ENCODE measurements at places on chromosomes 11 and 22.

GRCh38 chr22:42773167-42773566, 52.5 kb upstream of the A4GALT start:
- DNase-seq: no peak

GRCh38 chr11:1112351-1113191, 37.9 kb downstream of the MUC2 start:
- no peak for DNase-seq

DNA sequence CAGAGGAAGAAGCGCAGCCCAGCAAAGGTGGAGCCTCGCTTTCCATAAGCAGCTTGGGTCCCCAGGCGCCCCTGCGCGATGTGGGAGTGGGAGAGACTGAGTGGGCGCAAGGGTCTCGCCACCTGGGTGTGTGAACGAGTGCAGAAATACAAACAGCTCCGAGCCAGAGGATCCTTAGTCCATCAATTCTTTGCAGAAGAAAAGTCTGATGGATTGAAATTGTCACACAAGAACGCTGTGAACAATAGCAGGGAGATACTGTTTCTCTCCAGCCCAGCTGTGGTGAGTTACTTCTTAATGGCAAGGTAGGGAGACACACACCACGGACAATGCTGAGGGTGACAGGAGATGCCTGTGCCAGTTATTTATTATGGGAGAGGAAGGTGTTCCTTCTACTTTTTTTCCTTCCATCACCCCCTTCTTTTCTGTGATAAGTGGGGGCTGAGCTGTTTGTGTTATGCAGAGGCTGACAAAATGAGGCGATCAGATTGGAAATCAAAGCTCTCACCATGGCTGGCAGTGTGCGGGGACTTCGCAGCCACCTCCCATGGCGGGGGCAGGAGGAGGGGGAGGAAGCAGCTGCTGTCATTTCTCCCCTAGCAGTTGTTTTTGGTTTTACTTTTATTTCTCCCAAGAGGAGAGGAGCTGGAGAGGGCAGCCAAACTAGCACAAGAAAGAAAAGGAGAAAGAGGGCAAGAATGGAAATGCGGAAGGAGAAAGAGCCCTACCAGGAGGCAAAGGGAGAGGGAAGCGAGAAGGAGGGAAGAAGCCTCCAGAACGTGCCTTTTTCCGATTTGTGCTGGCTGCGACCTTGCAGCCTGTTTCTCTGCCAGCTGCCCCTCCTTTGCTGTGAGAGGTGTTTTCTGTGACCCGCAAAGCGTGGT, 755.8 kb downstream of the NTM start:
- no peak for DNase-seq

DNA sequence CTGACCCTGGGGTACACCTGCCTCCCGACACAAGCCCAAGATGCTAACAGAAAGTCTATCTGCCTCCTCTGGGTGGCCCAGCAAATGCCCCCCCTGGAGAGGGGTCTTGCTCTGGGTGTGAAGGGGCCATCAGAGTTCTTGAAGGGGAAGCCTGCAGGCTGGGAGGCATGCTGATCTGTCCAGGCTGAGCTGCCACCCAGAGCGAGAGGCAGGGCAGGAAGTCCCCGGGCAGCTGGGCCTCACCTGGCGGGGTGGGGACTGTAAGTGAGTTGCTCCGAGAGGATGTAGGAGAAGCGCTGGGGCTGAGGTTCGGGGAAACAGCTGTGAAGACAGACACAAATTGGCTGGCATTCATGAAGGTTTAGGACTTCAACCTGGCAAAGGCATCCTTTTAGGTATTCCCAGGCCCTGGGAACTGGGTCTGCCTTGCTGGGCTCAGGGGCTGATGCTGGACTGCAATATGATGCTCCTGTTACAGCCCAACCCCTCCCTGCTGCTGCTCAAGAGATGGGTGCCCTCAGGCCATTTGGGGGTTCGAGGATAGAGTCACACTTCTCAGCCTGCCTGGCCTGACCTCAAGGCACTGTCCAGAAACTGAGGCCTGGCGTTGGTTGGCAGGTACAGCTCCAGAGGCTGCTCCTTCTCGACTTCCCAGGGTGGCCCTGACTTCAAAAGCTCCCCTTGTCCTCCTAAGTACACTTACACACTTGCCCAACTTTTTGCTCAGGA, 60.2 kb upstream of the LYVE1 start:
- DNase-seq: no peak

DNA sequence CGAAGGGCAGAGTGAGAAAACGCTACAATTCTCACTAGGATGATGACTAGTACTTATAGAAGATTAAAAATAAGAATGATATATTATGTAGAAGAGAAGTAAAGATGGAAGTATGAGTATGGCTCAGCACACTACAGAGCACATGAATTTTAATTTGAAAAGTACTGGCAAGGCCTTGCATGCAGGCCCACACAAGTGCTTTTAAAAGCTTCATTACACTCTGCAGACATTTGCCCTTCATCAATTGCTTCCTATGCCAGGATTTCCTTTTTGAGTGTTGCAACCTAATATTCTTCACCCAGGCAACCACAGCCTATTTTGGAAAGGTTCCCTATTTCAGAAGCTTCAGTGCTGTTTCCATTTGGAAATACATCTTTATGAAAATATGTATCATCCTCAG, 81.1 kb downstream of the LARGE2 start:
- DNase-seq: no peak

DNA sequence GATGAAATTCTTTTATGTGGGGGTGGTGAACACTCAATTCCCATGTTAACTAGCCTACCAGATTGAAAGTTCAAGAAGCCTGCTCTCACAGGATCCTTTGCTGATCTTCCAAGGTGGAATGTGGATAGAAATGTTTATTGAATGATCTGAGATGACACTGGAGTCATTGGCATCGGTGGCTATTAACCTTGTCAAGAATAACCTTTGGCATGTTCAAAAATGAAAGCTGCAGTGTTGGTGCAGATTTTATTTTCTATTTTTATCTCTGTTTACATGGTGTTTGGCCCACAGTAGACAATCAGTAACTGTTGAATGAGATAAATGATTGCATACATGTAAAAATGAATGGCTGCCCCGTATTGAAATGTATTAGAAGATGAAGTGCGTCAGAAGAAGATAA, 19.0 kb downstream of the MCAM start:
- DNase-seq: peak; percentile 36

GRCh38 chr11:122405547-122406341, 249.8 kb upstream of the UBASH3B start:
- no peak for DNase-seq

DNA sequence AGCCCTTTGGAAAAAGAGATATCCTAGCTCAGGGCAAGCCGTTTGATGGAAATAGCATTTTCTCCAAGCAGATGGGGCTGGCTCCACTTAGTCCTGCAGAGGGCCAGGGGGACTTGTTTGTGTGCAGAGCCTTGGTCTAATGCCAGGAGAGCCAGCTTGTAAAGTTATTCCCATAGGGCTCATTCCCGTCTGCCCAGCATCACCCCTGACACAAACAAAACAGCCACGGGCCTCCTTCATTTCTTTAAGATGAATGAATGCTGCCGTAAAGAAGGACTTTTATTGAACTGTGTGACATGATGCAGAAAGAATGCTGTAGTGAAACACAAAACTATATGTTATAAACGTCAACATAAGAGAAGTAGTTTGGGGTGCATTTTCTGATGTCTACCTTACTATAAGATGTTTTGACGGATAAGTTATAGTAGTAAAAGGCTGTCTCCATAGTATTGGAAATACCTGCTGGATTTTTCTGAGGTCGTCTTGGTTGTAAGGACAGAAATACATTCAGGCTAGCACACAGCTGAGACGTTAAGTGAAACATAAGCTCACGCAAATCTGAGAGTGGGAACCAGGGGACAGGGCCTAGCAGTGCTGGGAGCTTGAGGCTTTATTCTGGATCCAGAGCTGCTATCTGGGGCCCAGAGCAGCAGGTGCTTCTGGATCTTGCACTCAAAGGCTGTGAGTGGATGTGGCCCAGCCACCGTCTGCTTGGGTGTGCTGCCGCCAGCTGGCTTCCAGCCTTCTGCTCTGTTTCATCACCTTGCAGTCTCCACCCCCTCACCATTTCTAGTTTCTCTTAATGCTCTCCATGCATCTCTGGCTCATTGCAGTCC, 53.3 kb downstream of the NCAM1 start:
- no peak for DNase-seq

- no peak for DNase-seq
Observed at GRCh38 chr11:71388637-71389235, 59.5 kb downstream of the DHCR7 start.

- peak; percentile 61 for DNase-seq
Observed at GRCh38 chr11:17354601-17354991, 3.0 kb downstream of the NCR3LG1 start.

- no peak for DNase-seq
Observed at GRCh38 chr11:13595166-13595565, 73.3 kb upstream of the FAR1 start.

DNA sequence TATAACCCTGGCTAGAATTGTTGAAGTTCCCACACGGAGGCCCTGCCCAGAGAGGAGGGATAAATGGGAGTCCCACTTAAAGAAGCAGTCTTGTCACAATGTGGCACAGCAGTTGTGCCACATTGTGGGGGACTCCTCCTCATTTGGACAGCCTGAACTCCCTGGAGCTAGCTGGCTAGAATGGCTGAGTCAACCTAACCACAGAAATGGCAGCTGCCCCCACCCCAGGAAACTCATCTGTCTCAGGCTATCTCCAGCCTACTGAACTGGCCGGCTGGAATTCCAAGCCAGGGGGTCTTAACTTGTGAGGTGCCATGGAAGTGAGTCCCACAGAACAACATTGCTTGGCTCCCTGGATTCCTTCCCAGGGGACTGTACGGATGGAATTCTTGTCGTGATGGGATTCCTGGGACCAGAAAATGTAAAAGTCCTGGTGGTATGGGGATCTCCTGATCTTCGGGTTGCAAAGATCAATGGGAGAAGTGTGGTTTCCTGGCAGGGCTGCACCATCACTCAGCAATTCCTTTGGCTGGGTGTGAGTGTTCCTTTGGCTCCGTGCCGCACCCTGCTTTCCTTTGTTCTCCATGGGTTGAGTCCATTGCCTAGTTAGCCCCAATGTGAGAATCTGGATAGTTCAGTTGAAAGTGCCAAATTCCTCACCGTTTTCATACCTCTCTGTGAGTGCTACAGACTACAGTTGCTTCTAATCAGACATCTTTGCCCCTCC, 791.2 kb upstream of the FAT3 start:
- no peak for DNase-seq

DNA sequence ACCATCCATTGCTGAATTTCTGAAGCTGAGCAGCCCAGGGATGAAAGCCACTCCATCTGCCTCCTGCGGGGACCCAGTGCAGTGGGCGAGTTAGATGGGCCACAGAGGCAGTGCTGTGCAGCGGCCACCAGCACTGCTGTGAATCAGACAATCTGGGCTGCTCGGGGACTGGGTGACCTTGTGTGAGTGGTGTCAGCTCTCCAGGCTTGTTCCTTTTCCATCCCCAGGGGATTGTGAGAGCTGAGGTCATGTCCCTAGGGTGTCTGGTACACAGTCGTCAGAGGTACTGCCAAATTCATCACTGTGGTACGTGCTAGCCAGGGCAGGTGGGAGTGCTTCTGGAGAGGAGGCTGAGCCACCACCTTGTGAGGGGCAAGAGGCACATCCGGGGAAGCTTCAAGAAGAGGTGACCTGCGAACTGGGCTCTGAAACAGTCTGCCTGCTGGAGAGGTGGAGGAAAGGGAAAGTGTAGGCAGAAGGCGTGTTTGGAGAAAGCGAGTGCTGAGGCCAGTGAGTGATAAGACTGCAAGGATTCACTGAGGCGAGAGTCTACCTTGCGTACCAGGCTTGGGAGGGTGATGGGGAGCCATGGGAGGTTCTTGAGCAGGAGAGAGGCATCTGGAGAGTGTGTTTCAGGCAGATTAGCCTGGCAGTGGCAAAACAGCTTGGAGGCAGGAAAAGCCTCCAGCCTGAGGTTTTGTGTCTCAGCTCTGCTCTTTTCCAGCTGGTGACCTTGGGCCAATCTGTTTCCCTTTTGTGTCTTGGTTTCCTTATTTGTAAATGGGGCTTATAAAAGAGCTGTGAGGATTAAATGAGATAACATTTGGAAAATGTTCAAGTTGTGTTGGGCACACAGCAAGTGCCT, 22.7 kb downstream of the CACNA1I start:
- DNase-seq: no peak

GRCh38 chr11:117300283-117300663, 9.1 kb downstream of the BACE1-AS start:
- DNase-seq: peak; percentile 48

DNA sequence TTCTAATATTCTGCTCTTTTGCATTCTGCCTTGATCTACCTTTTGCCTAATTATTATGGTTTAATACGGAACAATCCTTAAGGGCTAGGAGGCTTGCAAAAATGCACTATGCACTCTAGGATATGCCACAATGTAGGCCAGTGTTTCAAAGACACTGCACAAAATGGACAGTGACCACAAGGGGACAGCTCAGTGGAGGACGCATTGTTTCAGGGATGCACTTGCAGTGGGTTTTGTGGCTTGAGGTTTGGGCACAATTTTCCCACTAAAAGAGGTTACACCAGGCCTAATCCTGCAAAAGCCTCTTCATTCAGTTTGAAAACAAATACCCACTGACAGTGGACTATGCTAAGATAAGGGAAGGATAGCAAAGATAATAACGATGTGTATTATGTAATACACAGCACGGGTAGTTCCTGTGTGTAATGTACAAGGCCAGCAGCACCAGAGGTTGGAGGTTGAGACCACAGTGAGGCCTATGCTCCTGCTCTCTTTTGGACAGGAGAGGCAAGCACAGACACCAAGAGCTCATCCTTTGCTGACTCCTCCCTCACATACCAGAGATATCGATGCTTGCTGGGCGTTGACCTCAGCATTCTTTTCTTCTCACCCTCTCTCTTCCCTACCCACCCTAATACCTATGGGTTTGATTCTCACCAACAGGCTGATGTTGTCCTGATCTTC, 12.7 kb downstream of the MAP6 start:
- DNase-seq: no peak

DNA sequence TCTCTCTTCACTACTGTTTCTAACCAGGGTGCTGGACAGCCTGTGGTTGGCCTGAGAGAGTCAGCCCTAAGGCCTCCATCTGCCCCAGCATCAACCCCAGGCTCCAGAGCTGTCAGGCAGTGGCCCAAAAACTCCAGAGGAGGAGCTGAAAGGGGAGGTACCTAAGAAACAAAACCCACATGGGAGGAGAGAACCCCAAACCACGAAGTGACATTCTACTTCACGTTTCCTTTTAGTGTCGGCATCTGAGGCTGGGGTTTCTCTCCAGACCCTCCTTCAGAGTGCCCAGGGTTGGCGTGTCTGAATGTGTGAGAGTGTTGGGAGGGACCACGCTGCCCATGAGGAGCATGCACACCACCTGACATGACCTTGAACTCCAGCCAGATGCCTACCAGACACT, 69.8 kb upstream of the NNMT start:
- no peak for DNase-seq

- DNase-seq: peak; percentile 76
Observed at GRCh38 chr11:126332221-126332711, 23.2 kb upstream of the ST3GAL4 start.
